ENCODE measurements at places on chromosomes 6 and 20.

DNA sequence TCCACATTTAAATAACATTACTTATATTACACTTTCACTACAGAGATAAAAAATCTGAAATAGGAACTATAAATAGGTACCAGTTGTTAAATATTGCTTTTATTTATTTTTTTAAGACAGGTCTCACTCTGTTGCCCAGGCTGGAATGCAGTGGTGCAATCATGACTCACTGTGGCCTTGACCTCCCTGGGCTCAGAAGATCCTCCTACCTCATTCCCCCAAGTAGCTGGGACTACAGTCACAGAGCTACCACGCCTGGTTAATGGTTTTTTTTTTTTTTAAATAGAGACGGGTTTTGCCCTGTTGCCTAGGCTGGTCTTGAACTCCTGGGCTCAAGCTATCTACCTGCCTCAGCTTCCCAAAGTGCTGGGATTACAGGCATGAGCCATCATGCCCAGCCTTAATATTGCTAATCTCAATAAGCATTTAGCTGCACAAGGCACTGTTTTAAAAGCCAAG, 17.3 kb downstream of the EEF1E1 start:
- no peak for DNase-seq

- no peak for DNase-seq
Observed at GRCh38 chr20:44614525-44614924, 32.1 kb downstream of the PKIG start.

DNA sequence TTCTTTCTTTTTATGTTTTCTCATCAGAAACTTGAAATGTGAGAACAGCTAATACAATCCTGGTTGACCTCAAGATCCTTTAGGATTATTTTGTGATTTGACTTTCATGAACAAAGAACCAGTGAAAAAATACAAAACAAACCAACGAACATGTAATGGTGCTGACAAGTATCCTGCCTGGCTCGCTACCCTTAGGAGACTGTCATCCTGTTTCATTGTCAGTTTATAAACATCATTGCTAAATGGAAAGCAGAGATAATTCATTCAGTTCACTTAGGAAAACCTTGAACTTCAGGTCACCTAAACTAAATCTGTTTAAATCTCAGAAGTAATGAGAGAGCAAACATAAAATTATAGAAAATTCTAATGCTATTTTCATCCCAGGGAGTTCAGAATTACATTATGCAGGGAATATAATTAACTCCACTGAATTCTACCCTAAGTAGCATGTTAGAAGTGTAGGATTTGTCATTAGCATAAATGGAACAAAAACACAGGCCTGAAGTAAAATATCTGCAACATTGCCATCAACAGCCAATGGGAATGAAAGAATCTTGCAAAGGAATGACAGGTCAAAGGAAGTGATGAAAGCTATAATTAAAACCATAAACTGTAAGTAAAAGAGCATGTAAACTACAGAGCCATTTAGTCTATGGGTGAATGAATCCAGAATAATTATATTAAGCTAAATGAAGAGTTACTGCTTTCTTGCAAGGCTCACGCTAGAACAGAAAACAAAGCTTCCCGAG, 401.2 kb upstream of the MANEA start:
- no peak for DNase-seq

DNA sequence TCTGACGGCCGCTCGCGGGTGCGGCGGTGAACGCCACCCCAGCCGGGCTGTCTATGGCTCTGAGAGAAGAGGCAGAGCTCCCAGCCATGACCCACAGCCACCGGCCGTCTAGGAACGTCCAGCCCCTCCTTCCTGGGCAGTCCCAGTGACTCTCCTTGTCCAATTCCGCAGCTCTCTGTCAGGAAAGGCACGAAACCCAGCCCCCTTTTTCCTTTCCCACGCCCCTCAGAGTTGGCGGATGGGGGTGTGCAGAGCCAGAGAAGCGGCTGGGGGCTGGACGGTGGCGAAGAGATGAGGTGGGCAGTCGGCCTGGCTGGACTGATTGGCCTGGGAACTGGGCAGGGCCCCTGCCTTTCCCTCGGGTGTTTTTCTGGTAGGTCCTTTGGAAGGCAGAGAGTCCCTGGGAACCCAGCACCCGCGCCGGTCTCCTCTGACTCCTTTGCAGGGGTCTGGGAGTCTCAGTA, 1.5 kb downstream of the EBF4 start:
- no peak for DNase-seq

- no peak for DNase-seq
Observed at GRCh38 chr6:154514481-154514880, 4.0 kb upstream of the CNKSR3 start.

DNA sequence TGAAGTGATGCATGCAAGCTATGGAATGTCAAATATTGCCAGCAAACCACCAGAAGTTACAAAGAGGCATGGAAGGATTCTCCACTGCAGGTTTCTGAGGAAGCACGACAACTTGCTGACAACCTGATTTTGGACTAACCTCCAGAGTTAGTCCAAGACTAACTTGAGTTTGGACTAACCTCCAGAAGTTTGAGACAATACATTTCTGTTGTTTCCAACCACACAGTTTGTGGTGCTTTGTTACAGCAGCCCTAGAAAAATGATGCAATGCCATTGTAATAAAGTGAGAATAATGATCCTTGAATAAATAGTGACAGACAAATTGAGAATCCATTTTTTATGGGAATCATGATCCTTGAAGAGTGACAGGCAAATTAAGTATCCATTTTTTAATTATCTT, 169.9 kb upstream of the HDDC2 start:
- DNase-seq: no peak

GRCh38 chr20:3014662-3015061, 28.8 kb upstream of the GNRH2 start:
- no peak for DNase-seq

DNA sequence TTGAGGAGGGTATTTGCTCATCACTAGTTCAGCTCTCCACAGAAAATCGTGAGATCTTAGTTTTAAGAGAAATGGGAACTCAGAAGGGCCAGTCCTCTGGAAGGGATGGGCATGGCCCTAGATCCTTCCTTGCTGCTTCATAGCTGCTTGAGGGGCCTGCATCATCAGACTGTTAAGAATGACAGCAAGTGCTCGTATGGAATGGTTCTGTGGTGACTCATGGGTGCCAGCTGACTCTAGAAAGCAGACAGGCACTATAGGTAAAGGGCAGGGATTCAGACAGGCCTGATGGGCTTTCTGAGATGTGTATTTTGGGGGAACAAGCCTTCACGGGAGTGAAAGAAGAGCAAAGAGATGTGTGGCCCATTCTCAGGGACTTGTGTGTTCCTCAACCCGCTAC, 90.8 kb downstream of the MYLK4 start:
- DNase-seq: no peak

DNA sequence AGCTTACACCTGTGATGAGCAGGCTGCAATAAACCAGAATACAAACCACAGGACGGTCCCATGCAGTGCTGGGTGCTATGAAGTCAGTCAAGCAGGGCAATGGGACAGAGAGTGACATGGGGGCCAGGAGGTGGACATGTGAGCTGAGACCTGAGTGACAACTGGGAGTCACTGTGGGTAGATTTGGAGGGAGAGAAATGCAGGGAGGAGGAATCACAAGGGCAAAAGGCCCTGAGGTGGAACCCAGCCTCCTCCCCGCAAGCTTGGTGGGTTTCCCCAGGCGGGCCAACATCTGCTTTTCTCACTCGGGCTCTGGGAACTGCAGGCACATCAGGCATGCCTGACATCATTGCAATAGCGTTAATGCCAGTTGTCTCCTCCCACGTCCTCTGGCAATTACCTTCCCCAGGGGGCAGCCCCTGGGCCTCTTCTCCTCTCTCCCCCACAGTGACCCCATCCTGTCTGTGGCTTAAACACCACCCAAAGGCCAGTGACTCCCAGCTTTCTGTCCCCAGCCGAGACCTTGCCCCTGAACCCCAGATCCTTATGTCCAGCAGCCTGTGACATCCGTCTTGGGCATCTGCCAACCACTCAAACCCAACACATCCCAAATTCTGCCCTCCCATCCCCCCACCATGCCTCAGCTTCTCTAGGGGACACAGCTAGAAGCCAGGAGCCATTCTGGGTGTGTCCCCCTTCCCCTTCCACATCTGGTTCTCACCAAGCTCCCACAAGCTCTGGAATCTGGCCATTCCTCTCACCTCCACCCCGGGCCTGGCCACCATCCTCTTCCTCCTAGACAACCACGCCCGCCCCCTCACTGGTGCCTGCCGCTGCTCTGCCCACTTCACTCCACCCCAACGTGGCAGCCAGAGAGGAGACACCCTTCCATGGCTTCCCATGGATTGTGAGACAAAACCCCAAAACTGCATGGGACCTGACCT, 28.2 kb downstream of the PDRG1 start:
- DNase-seq: no peak

- DNase-seq: no peak
Observed at GRCh38 chr20:23412026-23412425, 9.3 kb downstream of the NAPB start.

GRCh38 chr6:73086726-73087125, 138.6 kb downstream of the KHDC1L start:
- no peak for DNase-seq

DNA sequence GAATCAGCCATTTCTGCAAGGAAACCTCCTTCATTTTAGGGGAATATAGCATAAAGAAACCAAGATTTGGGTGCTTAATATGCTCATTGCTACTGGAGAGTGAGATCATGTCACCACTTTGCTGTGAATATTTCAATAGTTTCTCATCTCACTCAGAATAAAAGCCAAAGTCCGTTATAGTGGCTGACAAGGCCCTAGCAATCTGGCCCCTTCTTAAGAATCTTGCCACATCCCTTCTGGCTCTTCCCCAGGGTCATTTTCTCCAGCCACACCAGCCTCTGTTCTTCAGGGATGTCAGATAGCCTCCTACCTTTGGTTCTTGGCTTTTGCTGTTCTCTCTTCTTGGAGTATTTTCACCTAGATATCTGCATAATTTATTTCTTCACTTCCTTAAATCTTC, 24.8 kb upstream of the MLIP start:
- no peak for DNase-seq

- no peak for DNase-seq
Observed at GRCh38 chr6:74415056-74415455, 719.1 kb downstream of the CD109 start.

DNA sequence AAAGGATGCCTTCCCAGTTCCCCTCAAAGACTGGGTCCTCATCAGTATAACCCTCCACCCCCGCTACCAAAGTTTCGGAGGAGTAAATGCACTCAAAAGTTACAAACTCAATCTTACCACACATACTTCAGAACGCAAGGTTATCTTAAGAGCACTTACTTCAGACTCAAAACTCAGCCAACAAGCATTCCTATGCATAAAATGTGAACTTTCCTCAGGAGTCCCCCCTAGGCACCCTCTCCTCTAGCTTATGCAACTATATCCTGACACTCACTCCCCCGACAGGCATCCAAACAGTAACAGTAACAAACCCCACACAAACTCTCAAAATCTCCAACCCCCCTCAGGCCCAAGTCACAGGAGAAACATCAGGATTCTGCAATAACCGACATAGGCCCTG, 11.1 kb upstream of the ADTRP start:
- no peak for DNase-seq

- no peak for DNase-seq
Observed at GRCh38 chr20:41232973-41233926, 84.3 kb downstream of the ZHX3 start.
